ENCODE measurements at places on chromosomes 5 and 9.

DNA sequence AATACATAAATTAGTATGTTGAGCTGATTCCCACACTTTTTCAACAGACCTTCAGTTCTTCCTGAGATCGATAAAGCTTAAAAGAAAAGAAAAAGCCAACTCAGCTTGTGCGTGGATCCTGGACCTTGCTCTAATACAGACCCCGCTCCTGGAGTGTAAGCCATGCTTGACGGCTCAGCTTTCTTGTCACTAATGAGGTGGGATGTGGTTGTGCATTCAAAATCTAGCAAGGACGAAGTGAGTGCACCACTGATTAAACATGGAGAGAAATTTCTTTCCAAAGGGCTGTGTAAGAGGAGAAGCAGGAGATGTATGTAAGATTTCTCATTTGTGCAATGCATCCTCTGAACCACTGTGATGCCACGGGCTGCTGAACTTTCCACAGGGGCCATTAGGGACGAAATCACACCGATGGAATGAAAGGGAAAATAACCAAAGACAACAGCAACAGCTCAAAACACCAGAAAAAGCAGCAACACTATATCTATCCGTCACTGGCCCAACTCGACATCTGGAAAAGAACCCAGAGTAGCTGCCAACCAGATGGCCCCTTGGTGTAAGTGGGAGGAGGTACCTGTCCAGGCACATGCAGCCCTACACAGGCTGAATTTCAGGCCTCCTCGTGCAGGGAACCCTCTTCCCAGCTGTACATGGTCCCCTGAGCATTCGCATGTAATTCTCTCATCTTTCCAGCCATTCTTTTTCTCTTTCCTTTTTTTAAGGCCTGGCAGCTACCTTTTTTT is 178.9 kb downstream of the SREK1 start:
- DNase-seq = no peak

GRCh38 chr9:77883133-77883532 is 148.5 kb downstream of the GNAQ start:
- no peak for DNase-seq

GRCh38 chr9:128396970-128397613 is 23.6 kb upstream of the CERCAM start:
- DNase-seq = no peak

DNA sequence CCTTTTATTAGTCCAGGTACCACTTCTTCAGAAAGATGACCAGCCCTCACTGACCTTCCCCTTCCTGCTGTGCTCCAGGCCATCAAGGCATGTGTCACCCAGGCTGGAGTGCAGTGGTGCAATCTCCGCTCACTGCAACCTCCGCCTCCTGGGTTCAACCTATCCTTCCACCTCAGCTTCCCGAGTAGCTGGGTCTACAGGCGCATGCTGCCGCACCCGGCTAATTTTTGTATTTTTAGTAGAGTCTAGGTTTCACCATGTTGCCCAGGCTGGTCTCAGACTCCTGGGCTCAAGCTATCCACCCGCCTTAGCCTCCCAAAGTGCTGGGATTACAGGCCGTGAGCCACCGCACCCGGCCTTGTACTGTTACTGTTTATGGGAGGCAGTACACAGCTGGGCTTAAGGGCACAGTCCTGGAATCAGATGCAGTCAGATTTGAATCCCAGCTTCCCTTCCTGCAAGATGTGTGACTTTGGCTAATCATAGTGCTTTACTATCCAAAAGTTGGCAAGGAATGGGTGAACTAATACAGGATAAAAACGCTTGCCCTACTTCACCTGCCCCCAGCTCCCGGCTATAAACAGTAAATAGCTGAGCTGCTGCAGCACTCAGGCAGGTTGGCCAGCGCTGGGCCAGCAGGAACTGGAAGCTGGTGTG is 483 bp upstream of the EIF4EBP3 start:
- no peak for DNase-seq

GRCh38 chr9:34887841-34888240 is 70.2 kb upstream of the PHF24 start:
- no peak for DNase-seq

DNA sequence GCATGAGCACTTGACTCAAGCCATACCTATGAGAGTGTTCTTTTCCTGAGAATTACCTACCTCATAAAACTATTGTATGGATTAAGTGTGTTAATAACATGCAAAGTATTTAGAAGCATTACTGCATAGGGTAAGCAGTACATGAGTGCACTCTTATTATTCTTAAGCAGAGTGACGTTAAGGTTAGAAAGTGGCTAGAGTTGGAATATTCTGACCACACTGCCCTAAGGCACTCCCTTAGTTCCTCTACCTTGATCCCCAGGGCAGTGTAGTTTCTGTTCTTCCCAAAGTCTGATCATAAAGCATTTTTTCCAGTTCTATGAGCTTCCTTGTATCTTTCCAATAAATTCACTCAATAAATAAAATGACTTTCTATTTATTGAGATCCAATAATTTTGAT is 189.2 kb downstream of the PCSK1 start:
- no peak for DNase-seq

DNA sequence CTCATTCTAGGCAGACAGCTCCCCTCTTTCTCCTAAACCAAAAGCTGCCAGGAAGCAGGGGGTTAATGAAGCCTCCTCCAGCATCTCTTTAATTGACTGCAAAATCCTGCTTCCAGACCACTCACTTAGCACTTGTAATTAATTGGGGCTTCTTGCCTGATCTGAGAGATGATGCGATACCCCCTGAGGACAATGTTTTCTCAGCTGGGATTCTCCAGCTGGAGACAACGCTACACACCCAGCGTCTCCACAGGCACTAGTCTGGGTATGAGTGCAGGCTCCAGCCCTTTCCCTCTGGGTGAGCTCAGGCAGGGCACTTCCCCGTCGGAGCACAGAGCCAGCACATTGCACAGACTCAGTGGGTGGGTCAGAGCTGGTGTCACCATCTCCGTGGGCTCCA is 16.1 kb downstream of the CPLX2 start:
- DNase-seq = no peak

DNA sequence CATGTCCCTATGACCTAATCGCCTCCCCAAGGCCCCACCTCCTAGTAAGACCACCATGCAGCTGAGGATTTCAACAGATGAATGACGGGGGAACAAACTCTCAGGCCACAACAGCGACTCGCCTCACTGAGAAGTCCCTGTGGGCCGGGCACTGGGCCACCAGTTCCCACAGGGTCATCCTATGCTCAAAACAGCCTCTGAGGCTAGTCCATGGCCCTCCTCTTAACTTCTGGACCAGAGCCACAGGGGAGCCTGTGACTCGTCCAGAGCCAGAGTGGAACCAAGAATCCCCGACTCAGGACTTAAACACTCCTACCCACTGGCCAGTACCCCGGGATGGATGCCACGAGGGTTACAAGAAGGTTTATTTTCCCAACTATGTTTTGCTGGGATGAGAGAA is 12.3 kb downstream of the GFPT2 start:
- no peak for DNase-seq

DNA sequence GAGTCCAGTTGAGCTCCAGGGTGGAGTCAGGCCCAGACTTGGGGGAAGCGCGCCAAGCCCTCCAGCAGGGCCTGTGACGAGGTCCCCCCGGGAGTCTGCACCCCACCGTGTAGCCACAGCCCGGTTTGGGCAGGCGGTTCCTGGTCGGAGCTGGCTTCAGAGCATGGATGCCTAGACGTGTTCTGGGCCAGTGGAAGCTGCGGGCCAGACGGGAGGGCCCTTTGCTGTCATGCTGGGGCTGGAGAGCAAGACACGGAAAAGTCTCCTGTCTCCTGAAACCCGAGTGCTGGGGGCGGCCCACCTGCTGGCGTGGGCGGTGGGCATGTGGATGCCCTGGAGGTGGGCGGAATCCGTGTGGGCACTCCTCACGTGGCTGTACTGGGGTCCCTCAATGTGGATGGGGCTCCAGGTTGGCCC is 1.9 kb downstream of the GPSM1 start:
- DNase-seq = no peak

DNA sequence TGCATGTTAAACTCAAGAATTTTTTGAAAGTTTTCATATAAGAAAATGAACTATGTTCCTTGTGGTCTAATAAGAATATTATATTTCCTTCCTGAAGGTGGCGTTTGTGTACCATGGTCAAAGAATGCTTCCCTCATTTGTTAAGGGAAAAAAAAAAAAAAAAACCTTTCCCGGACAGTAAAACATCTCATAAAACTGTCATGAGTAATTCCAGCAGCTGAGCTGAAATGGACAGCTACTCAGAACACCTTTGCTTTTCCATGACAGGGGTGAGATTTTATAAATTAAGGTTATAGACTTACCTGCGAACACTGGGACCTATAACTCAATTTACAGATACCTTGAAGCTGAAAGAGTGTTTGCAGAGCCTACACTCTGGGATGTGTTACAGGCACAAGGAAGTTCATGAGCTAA is 113.2 kb upstream of the RANBP3L start:
- no peak for DNase-seq

- DNase-seq = no peak
These were observed 29.9 kb downstream of the FYB1 start for GRCh38 chr5:39189292-39189955.

DNA sequence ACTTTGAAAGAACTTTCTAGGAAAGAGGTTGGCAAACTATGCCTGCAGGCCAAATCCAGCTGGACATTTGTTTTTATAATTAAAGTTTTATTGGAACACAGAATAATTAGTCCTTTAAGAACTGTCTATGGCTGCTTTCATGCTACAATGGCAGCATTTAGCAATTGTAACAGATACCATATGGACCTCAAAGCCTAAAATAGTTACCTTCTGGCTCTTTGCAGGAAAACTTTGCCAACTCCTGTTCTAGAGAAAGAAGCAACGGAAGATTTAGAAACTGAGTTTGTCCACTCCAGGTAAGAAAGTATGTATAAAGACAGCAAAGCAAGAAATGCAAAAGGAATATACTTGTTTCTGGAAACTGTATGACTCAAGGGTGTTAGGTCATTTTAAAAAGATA is 281.7 kb upstream of the TRPM3 start:
- no peak for DNase-seq

- no peak for DNase-seq
These were observed 138.9 kb downstream of the NTRK2 start for GRCh38 chr9:84808416-84808815.

DNA sequence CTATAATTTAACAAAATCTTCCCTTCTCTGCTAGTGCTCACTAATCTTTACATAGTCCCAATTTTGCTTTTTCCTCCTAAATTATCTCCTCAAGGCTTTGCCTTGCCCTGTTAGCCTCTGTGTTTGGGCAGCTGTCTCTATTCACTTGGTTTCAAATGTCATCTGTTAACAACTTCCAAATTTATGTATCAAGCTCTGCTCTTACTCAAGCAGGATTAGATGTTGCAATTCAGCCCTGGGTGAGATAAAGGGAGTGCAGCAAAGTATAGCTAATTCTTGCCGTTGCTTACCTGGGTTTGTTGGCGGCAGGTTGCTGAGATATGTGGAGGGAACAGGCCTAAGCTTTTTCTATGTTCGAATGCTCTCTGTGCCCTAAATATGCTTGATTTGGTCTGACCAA is 483.8 kb downstream of the DMAC1 start:
- DNase-seq = no peak

DNA sequence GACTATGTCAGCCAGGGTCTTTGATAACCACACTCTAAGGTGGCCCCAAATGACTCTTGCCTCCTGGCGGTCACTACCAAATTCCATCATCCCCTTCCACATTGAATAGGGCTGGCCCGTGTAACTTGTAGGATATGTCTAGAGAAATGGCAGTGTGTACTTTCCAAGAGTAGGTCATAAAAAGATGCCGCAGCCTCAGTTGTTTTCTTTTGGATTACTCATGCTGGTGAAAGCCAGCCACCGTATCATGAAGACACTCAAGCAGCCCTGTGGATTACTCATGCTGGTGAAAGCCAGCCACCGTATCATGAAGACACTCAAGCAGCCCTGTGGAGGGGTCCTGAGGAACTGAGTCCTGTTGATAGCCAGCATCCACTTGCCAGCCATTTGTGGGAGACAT is 172.0 kb upstream of the TBC1D2 start:
- DNase-seq = no peak

- DNase-seq = no peak
These were observed 226.5 kb upstream of the TUT7 start for GRCh38 chr9:86580688-86581087.

GRCh38 chr9:23621924-23622323 is 204.1 kb downstream of the ELAVL2 start:
- DNase-seq = no peak

DNA sequence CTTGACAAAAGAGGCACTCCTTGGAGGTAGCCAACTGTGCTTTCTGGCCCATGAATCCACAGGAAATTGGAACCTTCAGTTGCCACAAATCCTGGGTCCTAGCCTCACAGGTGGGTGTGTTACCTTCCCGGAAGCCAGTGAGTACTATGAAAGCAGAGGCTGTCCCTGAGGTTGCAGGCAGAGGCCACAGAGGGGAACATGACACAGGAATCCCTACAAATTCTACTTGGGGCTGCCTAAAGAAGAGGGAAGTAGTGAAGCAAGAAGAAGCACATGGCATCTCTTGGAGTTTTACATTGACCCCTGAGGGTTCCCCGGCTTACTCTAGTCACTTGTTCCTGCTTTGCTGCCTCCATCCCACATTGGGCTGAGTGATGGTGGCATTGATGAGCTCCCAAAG is 2.6 kb downstream of the SLC22A5 start:
- DNase-seq = no peak

GRCh38 chr9:35103660-35104191 is 795 bp upstream of the STOML2 start:
- no peak for DNase-seq

DNA sequence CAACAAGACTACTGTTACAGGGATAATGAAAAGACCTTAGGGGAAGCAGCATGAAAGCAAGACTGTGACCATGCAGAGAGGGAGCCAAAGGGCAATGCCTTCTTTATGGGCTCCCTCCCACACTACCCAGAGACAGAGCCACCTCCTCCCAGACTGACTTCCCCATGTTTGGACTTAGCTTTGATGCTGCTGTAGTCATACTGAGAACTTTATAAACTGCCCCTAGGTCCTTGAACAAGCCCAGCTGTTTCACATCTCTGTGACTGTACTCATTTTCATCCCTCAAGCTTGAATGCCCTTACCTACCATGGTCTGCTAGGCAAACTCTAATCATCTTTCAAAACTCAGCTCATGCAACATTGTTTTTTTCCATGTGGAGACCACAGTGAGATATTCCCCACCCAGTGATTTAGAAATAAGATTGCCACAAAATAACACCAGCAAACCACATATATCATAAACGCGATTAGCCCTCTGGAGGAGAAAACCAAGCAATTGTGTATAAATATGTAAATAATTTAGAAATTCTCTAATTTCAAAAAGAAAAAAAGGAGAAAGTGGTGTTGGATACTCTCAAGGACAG is 23.4 kb upstream of the FAM169A start:
- no peak for DNase-seq

DNA sequence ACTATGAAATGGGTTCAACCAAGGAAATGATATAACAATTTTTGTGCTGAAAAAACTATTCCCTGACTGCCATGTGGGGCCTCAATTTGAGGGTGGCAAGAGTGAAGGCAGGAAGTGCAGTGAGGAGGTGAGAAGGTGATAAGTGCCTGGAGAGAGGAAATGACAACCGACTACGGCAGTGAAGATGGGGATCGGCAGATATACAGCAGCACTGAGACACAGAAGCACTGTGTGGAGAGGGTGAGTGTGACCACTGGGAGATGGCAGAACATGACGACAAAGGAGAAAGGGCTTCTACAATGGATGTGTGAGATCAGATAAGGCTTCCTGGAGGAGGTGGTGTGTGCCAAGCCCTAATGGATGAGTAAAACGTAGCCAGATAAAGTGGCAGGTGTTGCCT is 271.8 kb downstream of the TRIM32 start:
- no peak for DNase-seq

- DNase-seq = no peak
These were observed 1.7 kb downstream of the GRIN3A start for GRCh38 chr9:101736717-101737116.

- peak; percentile 10 for DNase-seq
These were observed at the start of gene RAB3C for GRCh38 chr5:58582803-58583491. RAB3C (plus strand) TSS chr5:58583075; CDS start chr5:58583209, 134 bp downstream.

- no peak for DNase-seq
These were observed 380.8 kb downstream of the EBF1 start for GRCh38 chr5:158718738-158719505.

All from stimulated activated CD4-positive, alpha-beta T cell treated with anti-CD3 and anti-CD28 coated beads, Interleukin-1b, Interleukin-23, amount 100 ng/mL, for 1 hour (primary cell).